A673 (cell line): ENCODE measurements at places on chromosomes 5 and 9. TPM values are rescaled to one million over a fixed set of nuclear protein-coding genes. Genes with fewer than 3 reads are reported as not detected.

Gene FGF1
- total RNA-seq = 0.71 and 2.3 TPM in 2 replicates

Gene ZNF474
- not detected in 2 replicates for total RNA-seq

Gene GABRB2
- 0.04 TPM in 1 of 2 replicates, not detected in the other for total RNA-seq

Gene ANXA2R
- 1.4 and 1.9 TPM in 2 replicates for total RNA-seq

Gene SMU1
- 30.6 and 31.2 TPM in 2 replicates for total RNA-seq

Gene ARHGEF28
- 3.4 and 3.5 TPM in 2 replicates for total RNA-seq

Gene LHX2
- total RNA-seq = 0.17 and 0.26 TPM in 2 replicates

Gene KIF4B
- 0.77 and 0.79 TPM in 2 replicates for total RNA-seq

GRCh38 chr9:99130069-99130468, 25.2 kb downstream of the TGFBR1 start:
- no peak for DNase-seq
- H3K4me1 ChIP-seq = no peaks in the 10 kb centered on the region
- no peak overlapping the region for H3K27ac ChIP-seq
- no peak overlapping the region for H3K4me3 ChIP-seq
- no peaks in the 10 kb centered on the region for H3K27me3 ChIP-seq

GRCh38 chr5:137609127-137609526, 110.0 kb upstream of the SPOCK1 start:
- no peak overlapping the region for H3K4me3 ChIP-seq
- H3K36me3 ChIP-seq = no peaks in the 10 kb centered on the region
- H3K4me1 ChIP-seq = no peaks in the 10 kb centered on the region
- H3K27me3 ChIP-seq = peaks cover 14% of the 10 kb centered on the region
- H3K27ac ChIP-seq = no peak overlapping the region

GRCh38 chr5:9596171-9596780, 33.9 kb downstream of the TAS2R1 start:
- H3K36me3 ChIP-seq = no peaks in the 10 kb centered on the region
- no peaks in the 10 kb centered on the region for H3K27me3 ChIP-seq
- no peak overlapping the region for H3K4me3 ChIP-seq

- H3K27ac ChIP-seq = no peak overlapping the region
- no peaks in the 10 kb centered on the region for H3K36me3 ChIP-seq
- no peaks in the 10 kb centered on the region for H3K27me3 ChIP-seq
- H3K4me3 ChIP-seq = no peak overlapping the region
Measured at GRCh38 chr5:174101195-174101730, 55.8 kb downstream of the NSG2 start.

DNA sequence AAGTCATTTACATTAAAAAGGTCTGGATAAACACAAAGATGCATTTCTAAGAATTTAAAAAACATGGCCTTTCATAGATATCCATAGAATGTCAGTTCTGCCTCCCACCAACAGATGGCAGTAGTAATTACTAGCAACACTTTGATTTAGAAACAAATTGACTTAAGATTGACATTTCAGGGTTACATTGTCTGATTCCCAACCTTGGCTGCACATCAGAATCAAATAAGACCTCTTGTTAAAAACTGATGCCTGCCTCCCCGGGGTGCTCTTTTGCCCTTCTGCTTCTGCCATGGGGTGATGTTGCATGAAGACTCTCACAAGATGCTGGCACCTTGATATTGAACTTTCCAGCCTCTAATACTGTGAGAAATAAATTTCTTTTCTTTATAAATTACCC, 146.2 kb upstream of the GPR151 start:
- H3K27ac ChIP-seq = no peak overlapping the region
- H3K36me3 ChIP-seq = no peaks in the 10 kb centered on the region
- H3K4me3 ChIP-seq = no peak overlapping the region
- peak; percentile 43 for DNase-seq
- H3K4me1 ChIP-seq = no peaks in the 10 kb centered on the region

GRCh38 chr9:3719286-3719685, 193.5 kb upstream of the RFX3 start:
- no peak for DNase-seq
- H3K4me1 ChIP-seq = no peaks in the 10 kb centered on the region
- no peak overlapping the region for H3K27ac ChIP-seq

GRCh38 chr5:67249590-67249895, 52.9 kb upstream of the CD180 start:
- H3K27me3 ChIP-seq = no peaks in the 10 kb centered on the region
- H3K36me3 ChIP-seq = no peaks in the 10 kb centered on the region
- peaks cover 51% of the 10 kb centered on the region for H3K4me1 ChIP-seq
- peak; percentile 61 for DNase-seq
- peak overlapping the region; percentile 98 for H3K27ac ChIP-seq

DNA sequence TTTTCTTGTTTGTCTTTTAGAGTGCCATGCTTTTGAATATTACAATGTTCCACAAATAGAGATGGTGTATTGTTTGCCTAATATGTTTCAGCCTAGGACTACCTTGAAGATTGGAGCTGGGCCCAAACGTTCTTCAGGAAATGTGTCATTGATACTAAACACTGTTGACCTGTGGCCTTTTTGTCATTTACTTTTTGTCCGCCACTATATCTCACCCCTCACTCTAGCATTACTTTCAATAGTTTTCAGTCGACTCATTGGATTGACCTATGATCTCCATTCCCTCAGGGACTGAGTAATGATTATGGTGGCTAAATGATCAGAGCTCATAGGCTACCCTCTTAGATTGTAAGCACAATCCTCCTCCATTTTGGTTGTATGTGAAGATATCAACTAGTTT, 115.8 kb downstream of the NUDT12 start:
- no peaks in the 10 kb centered on the region for H3K27me3 ChIP-seq
- H3K4me3 ChIP-seq = no peak overlapping the region
- DNase-seq = no peak
- H3K36me3 ChIP-seq = no peaks in the 10 kb centered on the region

GRCh38 chr9:130940693-130941576, 1.9 kb upstream of the FIBCD1 start:
- H3K4me3 ChIP-seq = no peak overlapping the region
- no peaks in the 10 kb centered on the region for H3K4me1 ChIP-seq
- H3K27ac ChIP-seq = no peak overlapping the region
- H3K36me3 ChIP-seq = no peaks in the 10 kb centered on the region
- DNase-seq = peak; percentile 50

DNA sequence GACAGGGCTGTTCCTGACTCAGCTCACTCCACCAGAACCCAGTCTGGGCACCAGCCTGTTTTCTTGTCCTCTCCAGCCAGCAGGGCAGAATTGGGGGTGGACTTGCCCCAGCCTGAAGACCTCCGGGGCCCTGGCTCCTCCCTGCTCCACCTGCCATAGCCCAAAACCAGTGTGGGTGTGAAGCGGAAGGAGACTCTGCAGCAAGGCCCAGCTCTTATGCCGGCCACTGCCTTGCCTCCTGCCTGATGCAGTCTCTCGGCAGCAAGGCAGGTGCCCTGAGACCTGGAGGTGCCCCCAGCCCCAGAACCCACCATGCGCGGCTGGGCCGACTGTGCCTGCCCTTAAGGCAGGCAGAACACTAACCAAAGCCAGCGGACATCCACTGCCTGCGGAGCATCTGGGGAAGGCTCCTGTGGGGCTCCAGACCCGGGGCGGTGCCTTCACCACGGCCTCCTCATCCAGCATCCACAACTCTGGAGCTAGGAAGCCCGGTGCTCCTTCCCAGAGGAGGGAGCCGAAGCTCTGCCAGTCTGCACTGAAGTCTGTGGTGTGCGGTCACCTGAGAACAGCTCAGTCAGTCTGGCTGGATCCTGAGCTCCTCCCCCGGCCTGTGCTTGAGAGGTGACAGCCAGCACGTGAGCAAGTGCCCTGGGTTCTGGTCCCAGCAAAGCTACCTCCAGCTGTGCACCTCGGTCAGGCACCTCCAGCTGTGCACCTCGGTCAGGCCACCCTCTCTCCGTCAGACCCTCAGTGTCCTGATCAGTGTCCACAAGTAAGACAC, 116.7 kb downstream of the ADAMTS2 start:
- no peaks in the 10 kb centered on the region for H3K27me3 ChIP-seq
- H3K36me3 ChIP-seq = no peaks in the 10 kb centered on the region
- H3K27ac ChIP-seq = no peak overlapping the region
- no peak overlapping the region for H3K4me3 ChIP-seq
- peaks cover 6% of the 10 kb centered on the region for H3K4me1 ChIP-seq
- DNase-seq = no peak

- no peak overlapping the region for H3K27ac ChIP-seq
- no peaks in the 10 kb centered on the region for H3K36me3 ChIP-seq
- no peak for DNase-seq
Measured at GRCh38 chr9:108553111-108553635, 302.6 kb downstream of the ACTL7B start.

GRCh38 chr5:104247260-104247659, 684.7 kb upstream of the NUDT12 start:
- no peak for DNase-seq
- H3K27me3 ChIP-seq = no peaks in the 10 kb centered on the region
- no peak overlapping the region for H3K27ac ChIP-seq
- H3K4me3 ChIP-seq = no peak overlapping the region

DNA sequence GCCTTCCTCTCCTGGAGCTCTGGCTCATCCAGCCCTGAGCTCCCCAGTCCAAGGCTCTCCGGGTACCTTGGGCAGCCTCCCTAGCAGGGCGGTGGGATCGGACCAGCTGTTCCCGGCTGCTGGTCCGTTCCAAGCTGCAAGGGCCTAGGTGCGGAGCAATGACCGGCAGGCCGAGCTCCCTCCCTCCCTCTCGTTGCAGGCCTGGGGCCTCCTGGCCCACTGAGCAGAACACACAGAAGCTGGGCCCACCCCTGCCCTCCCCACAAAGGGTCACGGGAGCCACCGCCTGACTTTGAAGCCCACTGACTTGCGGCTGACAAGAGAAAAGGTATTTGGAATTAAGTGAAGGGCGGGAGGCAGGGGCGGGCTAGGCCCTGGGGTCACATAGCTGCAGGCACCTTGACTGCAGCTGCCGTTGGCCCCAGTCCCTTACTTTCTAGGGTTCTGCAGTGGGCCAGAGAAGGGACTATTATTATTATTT, 104.7 kb upstream of the IER5L start:
- H3K4me3 ChIP-seq = no peak overlapping the region
- H3K27ac ChIP-seq = no peak overlapping the region
- H3K27me3 ChIP-seq = no peaks in the 10 kb centered on the region
- no peaks in the 10 kb centered on the region for H3K4me1 ChIP-seq
- no peaks in the 10 kb centered on the region for H3K36me3 ChIP-seq

GRCh38 chr5:135832941-135833920, 1.2 kb upstream of the SLC25A48 start:
- no peak overlapping the region for H3K27ac ChIP-seq
- peaks cover 65% of the 10 kb centered on the region for H3K27me3 ChIP-seq
- H3K4me3 ChIP-seq = no peak overlapping the region

DNA sequence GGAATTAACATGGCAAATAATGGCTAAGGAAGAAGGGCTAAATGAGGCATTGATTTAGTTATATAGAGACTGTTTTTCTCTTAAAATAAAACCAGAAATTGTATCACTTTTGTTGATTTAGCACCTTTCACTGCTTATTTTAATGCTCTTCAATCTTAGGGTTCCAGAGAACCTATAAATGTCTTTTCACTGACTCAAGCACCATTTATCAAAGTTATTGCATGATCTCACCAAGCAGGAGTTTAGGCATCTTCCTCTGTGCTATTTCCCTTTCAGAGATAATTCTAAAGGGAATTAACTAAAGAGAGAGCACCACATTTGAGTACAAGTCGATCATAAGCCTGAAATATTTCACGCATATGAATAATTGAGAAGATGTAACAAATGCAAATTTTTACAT, 357.1 kb downstream of the CDH18 start:
- no peaks in the 10 kb centered on the region for H3K27me3 ChIP-seq
- H3K4me3 ChIP-seq = no peak overlapping the region
- H3K36me3 ChIP-seq = no peaks in the 10 kb centered on the region
- no peak overlapping the region for H3K27ac ChIP-seq

GRCh38 chr5:67010684-67011409, 185.8 kb downstream of the CD180 start:
- no peaks in the 10 kb centered on the region for H3K27me3 ChIP-seq
- no peaks in the 10 kb centered on the region for H3K36me3 ChIP-seq
- DNase-seq = no peak
- no peak overlapping the region for H3K4me3 ChIP-seq
- no peak overlapping the region for H3K27ac ChIP-seq

GRCh38 chr5:6674886-6675285, 38.3 kb upstream of the TENT4A start:
- no peaks in the 10 kb centered on the region for H3K4me1 ChIP-seq
- H3K27ac ChIP-seq = no peak overlapping the region
- no peak for DNase-seq
- H3K27me3 ChIP-seq = no peaks in the 10 kb centered on the region
- H3K4me3 ChIP-seq = no peak overlapping the region

DNA sequence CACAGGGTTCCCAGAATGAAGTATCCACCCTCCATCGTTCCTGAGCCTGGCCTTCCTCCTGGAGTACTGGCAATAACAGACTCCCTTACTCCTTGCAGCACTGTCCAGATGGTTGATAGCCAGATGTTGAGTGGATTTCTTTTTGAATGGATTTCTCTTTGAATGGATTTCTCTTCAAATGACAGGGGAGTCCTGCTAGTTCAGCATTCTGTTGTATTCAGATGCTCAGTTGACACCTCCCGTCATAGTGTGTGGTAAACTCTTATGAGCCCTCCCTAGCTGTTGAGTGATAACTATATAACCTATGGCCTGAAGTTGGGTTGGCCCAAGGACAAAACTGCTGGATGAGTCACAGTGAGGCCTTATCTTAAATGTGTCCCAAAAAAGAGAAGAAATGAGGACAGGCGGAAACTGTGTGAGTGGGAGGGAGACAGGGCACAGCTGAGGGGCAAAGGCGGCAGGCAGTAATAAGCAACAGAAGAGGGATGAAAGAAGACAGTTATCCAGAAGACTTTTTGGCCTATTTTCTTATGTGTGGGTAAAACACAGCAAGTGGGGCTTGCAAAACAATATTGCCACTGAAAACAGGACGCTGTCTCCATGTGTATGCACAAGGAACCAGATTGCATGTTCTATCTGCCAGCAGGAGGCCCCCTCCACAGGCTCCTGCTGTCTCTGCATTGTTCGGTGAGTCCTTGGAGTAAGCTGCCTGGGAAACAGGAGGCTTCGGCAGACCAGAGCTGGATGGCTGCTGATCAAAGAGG, 209.5 kb upstream of the S1PR3 start:
- H3K4me1 ChIP-seq = peaks cover 44% of the 10 kb centered on the region
- DNase-seq = peak; percentile 93
- H3K27me3 ChIP-seq = no peaks in the 10 kb centered on the region

DNA sequence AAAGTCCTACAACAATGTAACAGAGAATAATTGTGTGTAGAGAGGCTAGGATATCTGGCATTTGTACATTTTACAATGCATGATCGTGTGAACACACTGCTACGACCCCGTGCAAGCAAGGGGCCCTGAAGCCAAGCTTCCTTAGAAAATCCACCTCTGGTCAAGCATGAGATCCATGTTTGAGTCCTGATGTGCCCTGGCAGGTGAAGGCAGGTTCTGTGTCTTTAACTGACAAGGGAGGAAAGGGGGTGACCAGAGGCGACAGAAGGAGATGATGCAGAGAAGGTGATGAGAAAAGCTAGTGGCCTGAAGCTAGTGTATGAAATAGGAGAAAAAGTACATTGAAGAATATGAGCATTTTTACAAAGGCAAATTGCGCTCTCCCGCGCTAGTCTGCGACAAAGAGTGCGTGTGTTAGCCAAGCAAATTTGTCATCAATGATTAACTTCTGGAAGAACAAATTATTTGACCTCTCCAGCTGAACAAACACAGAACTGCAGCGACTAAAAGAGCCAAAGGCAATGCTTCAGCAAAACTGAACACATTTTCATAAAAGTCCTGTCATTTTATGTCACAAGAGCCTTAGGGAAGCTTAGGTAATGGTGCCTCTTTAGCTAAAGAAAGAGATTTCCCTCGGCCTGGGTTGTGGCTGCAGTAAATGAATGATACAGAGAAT, 101.7 kb upstream of the DAPK1 start:
- no peak overlapping the region for H3K27ac ChIP-seq
- DNase-seq = no peak
- no peak overlapping the region for H3K4me3 ChIP-seq
- H3K4me1 ChIP-seq = peaks cover 8% of the 10 kb centered on the region

GRCh38 chr5:1087428-1087827, 24.4 kb downstream of the SLC12A7 start:
- no peak overlapping the region for H3K4me3 ChIP-seq
- no peak for DNase-seq
- H3K4me1 ChIP-seq = no peaks in the 10 kb centered on the region
- peaks cover 7% of the 10 kb centered on the region for H3K36me3 ChIP-seq
- H3K27ac ChIP-seq = no peak overlapping the region
- H3K27me3 ChIP-seq = no peaks in the 10 kb centered on the region
